Left lobe of liver (tissue), 2 donors: ENCODE measurements at places on chromosomes 13 and 19.

DNA sequence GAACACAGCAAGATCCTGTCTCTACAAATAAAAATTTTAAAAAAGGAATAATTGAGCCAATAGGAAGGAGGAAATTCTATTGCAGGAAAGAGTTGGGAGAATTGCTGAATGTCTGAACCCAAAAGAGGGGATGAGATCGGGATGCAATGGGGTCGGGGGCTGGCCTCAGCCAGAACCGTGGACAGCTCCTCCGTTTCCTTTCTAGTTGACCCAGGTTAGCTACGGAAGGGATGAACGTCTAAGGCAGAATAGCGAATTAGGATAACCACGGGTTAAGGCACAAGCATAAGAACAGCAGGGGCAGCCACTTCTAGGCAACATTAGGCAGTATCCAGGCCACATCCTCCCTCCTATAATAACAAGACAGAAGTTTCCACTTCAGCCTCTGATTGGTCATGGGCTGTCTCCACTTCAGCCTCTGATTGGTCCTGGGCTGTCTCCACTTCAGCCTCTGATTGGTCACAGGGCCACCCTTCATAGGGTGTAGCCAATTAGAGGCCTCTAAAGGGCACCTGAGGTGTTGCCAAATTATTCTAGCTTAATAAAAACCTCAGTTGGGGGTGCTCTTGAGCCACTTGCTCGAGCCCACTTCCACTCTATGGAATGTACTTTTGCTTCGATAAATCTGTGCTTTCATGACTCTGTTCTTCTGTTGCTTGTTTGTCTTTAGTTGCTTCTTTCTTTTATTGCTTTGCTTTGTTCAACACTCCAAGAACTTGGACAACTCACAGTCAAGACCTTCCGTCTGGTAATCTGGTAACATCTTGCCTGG lies 24.9 kb upstream of the TPM4 start:
- DNase-seq: no peak

DNA sequence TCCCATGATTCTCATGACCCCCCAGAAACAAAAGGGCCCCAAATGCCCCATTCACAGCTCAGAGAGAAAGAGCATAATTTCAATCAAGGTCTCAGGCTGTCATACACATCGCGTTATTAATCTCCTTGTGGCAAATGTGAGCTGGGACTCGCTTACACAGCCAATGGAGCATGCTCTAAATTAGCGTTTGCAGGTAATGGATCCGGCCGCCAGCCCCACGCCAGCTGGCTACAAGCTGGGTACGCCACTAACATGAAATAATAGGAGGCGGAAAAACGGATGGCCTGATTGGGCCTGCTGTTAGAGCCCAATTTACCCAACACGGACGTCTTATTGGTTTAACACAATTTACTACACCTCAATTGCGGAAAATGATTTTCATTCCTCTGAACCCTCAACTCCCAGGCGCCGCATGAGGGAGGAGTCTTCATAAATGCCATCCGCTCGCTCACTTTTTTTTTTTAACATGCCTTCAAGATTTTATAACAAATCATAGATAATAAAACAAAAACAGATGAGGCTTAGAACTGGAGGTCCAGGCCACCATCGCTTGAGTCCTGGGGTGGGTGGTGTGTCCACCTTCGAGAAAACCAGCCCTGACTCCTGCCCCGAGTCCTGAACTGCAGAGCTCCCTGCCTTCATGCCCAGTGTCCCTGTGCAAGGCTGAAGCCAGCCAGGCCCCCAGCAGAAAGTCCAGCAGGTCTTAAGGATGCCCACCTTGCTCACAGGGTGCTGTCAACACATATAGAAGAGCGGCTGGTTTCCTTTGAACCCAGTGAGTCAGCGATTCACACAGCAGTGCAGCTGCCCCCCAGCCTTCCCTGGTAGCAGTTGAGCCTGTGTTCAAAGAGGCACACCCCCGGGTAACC lies 62.1 kb downstream of the PEPD start:
- peak; percentile 39 for DNase-seq

DNA sequence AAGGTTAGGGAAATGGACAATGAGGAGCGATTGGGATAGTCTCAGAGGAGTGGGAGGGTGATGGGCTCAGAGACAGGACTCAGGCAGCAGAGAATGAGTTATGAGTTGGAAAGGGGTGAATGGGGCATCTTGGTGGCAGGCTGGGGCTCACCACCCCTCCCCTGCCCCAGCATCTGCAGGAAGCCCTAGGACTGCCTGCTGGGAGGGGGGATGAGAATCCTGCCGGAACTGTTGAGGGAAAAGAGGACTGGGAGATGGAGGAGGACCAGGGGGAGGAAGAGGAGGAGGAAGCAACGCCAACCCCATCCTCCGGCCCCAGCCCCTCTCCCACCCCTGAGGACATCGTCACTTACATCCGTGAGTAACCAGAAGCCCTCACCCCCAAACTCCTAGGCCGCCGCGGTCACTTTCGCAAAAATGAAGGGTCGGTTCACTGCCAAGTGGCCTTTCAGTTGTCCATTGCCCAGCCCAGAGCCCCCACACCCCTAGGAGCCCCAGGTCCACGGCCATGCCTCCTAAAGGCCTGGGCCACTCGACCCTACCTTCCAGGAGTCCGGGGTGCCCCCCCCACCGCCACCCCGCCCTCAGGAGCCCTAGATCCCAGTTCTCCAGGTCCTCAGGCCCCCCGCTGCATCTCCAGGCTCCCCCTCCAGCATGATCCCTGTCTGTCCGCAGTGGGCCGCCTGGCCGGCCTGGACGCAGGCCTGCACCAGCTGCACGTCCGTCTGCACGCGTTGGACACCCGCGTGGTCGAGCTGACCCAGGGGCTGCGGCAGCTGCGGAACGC lies 764 bp downstream of the CLEC11A start:
- no peak for DNase-seq

DNA sequence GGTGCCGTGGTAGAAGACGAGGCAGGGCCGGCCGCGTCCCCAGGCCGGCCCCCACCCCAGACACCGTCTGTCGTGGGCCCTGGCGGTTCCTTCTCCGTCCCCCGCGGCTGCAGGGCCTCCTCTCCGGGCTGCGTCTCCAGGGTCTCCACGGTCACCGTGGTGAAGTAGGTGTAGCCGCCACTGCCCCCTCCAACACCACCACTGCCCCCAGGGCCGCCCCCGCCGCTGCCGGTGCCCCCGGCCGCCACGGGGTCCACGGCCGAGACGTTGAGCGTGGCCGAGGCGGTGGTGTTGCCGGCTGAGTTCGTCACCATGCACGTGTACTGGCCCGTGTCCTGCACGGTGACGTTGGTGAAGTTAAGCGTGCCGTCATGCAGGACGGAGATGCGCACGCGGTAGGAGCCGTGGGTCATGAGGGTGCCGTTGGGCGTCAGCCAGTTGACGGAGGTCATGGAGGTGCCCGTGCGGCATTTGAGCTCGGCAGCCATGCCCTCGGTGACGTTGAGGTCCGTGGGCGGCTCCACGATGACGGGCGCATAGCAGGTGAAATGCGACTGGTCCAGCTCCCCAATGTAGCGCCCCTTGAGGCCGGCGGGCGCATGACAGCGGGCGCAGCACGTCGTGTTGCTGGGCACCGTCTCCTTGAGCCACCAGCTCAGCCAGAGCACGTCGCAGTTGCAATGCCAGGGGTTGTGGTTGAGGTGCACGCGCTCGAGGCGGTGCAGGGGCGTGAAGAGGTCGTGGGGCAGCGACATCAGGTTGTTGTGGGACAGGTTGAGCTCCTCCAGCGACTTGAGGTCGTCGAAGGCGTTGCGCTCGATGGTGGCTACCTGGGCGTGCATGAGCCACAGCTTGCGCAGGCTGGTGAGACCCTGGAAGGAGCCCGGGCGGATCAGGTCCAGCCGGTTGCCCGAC lies 4.6 kb upstream of the ASPDH start:
- no peak for DNase-seq

- no peak for DNase-seq
These were observed 1220.5 kb downstream of the PCDH17 start for GRCh38 chr13:58852076-58852475.

- no peak for DNase-seq
These were observed 1.7 kb downstream of the PLIN5 start for GRCh38 chr19:4533334-4533733.

DNA sequence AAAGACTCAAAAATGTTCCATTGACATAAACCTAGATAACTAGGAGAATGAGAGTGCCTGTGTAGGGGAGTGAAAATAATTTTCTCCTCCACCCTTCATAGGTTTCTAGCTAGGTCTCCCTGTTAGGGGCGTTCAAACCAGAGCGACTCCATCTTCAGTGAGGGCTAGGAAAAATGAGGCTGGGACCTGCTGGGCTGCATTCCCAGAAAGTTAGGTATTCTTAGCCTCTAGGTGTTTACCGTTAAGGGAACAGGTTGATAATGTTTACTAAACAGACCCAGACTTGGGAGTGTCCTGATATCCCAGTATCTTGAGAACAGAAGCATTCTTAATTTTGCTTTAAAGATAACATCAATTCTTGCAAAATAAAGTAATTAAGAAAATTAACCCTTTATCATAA lies 20.1 kb downstream of the PABPC3 start:
- DNase-seq: no peak

DNA sequence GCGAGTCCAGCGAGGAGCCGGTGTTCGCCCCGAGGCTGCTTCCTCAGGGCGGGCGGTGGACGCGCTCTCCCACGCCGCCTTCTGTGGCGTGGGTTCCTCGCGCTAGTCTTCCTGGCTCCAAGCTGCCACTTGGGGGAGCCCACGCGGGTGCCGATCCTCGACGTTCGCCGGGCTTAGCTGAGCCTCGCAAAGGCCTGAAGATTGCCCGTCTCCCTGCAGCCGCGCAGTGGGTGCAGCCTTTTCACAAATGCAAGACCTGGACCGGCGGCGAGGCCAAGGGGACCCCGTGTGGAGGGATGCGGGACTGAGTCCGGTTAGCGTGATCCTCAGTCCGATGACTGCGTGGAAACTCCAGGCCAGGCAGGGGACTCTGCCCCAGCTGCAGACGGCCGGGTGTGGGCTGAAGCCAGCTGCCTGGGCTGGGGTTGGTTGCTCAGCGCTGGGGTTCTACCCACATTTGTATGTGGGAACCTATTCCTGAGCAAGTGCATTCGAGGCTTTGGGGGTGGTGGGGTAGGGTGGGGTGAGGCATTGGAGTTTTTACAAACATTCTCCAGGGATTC lies 16.6 kb upstream of the LRP3 start:
- no peak for DNase-seq

DNA sequence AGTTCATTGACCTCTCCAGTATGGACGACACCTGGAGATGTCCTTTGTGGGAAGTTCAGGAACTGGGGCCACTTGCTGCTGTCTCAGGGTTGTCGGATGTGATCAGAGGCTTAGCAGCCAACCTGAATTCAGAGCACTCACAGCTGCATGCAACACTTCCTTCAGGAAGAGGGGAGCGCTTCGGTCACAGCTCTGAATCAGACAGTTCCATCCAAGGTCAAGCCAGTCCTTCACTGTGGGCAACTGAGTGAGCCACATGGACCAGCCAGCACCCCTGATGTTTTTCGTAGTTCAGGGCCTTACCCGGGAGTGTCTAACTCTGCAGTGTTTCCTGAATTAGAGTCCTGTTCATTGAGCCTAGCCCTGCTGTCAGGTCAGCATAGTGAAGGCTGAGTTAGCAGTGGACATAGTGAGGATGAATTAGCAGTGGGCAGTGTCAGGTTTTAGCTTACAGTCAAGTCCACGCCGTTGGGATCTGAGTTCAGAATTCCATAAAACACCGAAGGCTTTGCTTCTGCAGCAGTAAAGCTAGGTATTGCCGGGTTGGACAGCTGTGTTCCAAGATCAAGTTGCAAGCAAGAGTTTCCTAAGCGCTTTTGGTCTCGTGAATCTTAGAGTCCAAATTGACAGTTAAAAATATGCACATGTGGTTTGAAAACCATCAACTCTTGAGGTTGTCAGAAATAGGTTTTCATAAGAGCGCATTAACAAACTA lies 5.1 kb downstream of the ZNF555 start:
- no peak for DNase-seq

GRCh38 chr19:16166417-16166816 lies 6.9 kb downstream of the CIB3 start:
- DNase-seq: no peak

DNA sequence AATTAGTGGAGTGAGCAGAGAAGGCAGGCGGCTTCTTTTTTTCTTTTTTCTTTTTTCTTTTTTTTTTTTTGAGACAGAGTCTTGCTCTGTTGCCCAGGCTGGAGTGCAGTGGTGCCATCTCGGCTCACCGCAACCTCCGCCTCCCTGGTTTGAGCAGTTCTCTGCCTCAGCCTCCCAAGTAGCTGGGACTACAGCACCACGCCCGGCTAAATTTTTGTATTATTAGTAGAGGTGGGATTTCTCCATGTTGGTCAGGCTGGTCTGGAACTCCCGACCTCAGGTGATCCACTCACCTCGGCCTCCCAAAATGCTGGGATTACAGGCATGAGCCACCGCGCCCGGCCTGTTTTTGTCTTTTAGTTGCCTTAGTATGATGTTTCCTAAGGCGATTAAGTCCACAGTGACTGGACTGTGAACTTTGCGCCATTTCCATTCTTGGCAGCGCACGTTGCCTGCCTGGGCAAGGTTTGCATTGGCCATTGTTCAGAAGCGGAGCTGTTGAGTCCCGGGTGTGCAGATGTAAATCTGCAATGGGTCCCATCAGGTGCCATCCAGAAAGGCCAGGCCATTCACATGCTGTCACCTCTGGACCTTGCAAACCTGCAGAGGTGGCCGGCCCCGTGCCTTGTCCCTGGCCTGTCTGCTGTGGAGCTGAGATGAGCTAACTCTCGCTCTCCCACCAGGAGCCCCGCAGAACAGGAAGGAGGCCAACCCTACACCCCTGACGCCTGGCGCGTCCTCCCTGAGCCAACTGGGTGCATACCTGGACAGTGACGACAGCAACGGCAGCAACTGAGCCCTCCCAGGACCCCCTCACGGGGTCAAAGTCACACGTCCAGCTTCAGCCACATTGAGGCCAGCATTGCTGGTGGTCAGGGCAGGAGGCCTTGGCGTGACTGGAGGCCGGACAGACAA lies 10.9 kb upstream of the SHD start:
- DNase-seq: peak; percentile 96

- no peak for DNase-seq
These were observed 87.0 kb upstream of the HTR2A start for GRCh38 chr13:46983881-46984280.

GRCh38 chr13:101911752-101912151 lies 459.3 kb downstream of the ITGBL1 start:
- DNase-seq: no peak
